ENCODE measurements at places on chromosomes 1 and 21.

DNA sequence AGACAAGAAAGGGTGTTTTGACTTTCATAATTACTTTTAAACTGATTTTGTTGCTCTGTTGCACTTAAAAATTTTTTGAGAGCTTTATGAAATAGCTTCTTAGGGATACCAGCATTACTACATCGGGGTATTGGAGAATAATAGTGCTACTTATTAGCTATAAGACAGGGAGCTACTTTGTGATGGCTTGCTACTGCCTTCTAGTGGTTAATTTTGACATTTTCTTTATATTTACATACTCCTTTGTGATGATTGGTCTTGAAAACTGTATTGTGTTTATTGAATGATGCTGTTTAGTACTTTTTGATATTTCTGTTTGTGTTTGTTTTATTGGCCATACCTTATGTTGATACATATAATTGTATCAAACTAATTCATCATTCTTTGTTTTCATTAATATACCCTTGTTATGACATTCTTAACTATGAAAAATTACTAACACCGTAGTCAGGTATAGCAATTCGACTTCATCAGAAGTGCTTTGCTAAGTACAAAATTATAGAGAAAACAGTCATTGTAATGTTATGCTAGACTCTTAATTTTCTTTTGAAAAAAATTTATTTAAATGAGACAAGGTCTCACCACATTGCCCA, 85.5 kb downstream of the CLIC4 start:
- DNase-seq, result no peak

GRCh38 chr1:218811497-218811896, 362.2 kb upstream of the LYPLAL1 start:
- no peak for DNase-seq

DNA sequence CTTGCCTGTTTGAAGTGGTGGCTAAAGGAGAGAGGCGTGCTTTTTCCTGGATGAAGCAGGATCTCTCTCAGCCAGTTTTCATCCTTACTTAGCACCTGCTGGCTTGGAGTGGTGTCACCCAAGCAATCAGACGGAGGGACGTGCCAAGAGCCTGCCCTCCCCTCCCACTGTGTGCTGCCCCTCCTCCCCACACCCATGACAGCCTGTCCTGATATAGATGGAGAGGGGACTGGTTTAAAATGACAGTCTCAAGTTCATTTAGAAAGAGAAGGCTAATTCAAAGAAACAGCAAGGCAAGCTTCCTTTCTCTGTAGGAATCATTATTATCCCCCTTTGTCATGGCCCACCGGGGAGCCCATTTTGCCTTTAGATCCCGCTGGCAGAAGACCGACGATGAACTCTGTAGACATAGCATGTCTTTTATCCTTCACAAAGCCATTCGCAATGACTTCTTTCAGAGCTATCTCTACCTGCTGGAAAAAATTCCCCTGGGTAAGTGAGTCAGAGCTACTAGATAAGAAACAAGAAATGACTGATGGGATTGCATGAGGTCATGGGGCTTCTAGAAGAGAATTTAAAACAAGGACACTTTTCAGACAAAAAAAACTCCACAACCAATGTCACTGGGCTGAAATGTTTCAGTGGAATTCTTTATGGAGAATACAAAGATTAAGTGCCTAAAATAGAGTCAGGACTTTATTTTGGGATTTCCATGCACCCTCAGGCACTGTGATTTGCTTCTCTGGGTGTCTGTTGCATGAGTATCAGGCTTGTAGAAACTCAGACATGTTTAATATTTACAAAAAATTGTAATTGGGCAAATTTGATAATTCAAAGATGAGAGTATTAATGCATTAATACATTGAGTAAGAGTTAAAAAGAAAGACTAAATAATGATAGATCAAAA, at the start of gene NTMT2:
Gene NTMT2, plus strand, starts transcription at position 190 of the 907 bp plus-strand sequence. Its CDS starts 149 bp downstream, at position 339.
- no peak for DNase-seq

- no peak for DNase-seq
Measured at GRCh38 chr1:234911787-234912186, 216.8 kb downstream of the TOMM20 start.

GRCh38 chr21:31887391-31887841, 14.6 kb downstream of the HUNK start:
- DNase-seq, result no peak

DNA sequence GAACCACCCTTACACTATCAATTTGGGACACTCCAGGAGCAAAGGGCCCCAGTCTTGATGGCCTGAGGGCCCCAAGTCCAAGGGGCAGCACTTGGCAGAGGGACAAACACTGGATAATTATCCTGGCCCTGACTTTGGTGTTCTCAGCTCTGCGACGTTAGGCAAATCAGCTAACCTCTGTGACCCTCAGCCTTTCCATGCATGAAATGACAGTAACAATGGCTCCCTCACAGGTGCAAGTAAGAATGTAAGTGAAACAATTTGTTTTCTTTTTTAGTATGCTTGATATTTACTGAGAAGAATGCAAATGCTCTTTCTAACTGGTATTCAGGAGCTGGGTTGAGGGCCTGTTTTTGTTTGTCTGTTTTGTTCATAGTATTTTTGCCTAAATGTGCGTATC, 61.6 kb upstream of the PRDX6 start:
- DNase-seq, result no peak

GRCh38 chr1:170239445-170239844, 93.7 kb downstream of the NTMT2 start:
- no peak for DNase-seq
